ENCODE measurements at places on chromosomes 7 and 10.

- no peak for DNase-seq
Observed at GRCh38 chr10:43878386-43878785, 229.7 kb upstream of the ZNF32 start.

DNA sequence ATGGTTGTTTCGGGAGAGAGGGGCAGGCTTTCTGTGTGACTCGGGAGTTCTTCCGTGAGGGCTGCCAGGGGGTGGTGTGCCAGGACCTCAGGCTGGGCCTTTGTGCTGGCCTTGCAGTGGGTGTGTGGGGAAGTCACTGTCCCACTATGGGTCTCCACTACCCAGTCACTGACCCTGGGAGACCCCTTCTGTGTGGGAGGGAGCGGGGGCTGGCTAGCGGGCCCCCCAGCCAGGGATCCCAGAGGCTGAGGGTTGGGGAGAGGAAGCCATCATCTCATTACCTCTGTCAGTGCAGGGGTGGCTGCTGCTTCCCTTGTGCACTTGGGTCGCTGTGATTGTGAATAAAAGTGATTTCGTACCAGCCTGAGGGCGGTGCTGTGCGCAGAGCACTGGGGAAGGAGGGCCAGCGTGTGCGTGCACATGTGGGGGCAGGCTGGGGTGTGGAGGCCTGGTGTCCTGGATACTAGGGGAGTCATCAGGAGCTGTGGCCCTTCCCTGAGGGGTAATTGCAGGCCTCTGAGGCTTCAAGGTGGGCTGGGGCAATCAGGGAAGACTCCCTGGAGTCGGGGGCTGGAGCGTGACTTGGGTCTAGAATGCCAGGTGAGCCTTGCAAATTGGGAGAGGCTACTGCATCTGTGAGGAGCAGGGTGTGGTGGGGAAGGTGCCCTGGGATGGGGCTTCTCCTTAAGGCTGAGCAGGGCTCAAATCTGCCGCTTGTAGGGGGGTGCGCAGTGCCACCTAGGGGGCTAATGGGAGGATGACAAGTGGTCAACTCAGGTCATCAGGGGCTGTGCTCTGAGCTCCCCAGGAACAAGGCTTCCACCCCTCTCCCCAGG is 98.9 kb downstream of the NEURL1 start:
- DNase-seq, result no peak

- peak; percentile 41 for DNase-seq
Observed at GRCh38 chr10:62594093-62594520, 210.4 kb upstream of the ADO start.

DNA sequence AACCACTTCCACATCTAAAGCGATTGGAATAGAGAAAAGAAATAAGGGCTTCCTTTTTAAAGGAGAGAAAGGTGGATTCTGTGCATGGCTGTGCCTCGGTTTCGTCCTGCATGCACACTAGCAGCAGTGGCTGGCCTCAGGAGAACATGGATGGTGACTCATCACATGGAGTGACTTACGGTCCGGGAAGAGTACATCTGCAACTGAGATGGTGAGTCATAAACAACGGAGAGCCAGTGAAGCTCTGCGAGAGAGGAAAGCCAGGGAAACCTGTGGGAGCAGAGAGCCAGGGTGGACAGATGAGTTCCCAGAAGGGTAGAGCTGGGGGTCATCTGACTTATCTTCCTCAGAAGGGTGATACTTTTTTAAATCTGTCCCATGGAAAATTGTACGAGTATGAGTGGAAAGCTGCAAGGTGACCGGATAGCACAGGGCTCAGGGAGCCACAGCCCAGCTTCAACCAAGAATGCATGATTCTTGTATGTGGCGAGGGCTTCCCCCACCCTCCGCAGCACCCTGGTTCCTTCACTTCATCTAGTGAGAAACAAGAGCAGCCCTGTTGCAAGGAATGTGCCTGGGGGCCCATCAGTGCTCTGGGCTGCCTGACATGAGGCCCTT is 259.1 kb downstream of the KLF6 start:
- DNase-seq, result no peak

DNA sequence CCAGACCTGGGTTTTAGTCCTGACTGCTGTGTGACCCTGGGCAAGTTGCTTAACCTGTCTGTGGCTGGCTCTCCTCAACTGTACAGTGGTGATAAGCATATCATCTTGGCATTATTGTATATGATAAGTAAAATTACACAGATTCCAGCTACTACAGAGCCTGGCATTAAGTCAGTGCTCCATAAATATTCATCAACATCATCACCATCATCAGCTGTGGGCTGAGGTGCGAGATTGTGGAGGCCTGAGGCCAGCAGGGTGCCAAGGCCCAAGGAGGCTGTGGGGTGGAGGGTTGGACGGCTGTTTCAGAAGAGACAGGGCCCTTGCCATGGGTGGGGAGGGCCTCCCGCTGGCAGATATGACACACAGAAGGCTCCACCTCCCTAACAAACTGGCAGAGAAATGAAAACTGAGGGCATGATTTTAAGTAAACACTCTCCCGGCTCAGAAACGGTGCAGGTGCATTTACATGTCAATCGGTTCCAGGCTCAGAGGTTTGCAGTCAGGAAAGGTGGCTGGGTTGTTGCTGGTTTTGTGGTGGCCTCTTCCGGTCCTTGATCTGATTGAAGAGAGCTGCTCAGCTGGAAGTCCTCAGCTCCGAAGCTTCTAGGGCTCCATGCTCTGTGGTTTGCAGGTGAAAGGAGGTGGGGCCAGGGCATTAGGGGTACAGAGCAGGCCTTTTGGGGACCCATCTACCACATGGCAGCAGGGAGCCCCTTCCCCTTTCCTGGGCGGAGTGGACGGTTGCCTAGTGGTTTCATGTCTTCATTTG is 10.2 kb downstream of the CRYGN start:
- no peak for DNase-seq

GRCh38 chr10:12925845-12926244 is 75.7 kb downstream of the CCDC3 start:
- DNase-seq, result no peak

GRCh38 chr10:27241010-27241651 is 534 bp upstream of the ACBD5 start:
- DNase-seq, result peak; percentile 57

GRCh38 chr7:134512271-134512670 is 15.1 kb upstream of the AKR1B10 start:
- DNase-seq, result no peak

DNA sequence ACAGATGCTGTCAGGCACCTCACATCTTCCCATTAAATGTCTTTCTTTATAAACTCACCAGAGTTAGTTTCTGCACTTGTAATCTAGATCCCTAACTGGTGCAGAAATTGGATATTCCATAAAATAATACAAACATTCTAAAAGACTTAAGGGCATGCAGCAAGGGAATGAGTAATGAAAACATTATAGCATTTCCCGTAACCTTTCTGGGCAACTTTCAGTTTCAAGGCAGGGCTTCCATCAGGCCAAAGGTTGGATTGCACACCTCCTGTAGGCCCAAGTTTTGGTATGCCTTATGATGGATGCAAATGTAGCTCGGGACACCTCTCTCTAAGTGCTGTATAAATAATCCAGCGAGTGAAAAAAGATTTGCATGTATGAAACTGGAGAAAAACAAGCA is 129.9 kb upstream of the LYZL2 start:
- no peak for DNase-seq

- DNase-seq, result no peak
Observed at GRCh38 chr10:119412244-119413092, 130.1 kb downstream of the RGS10 start.

GRCh38 chr7:22784346-22784745 is 38.3 kb downstream of the TOMM7 start:
- no peak for DNase-seq

GRCh38 chr10:132471125-132471451 is 66.5 kb upstream of the INPP5A start:
- no peak for DNase-seq

GRCh38 chr10:59934701-59935100 is 28.3 kb upstream of the CCDC6 start:
- DNase-seq, result no peak

- DNase-seq, result no peak
Observed at GRCh38 chr7:142108728-142109505, 2.6 kb upstream of the MGAM2 start.

Measured in caudate nucleus (tissue), 63 donors.